Activated T-helper 17 cell treated with anti-CD3 and anti-CD28 coated beads, Interleukin-2, amount 50 U/mL, for 72 hours (primary cell): ENCODE measurements at places on chromosomes 1 and 21.

GRCh38 chr1:178263341-178263740, 169.4 kb downstream of the RASAL2 start:
- ATAC-seq, result no peak

GRCh38 chr1:220770245-220770913, 16.3 kb upstream of the MTARC1 start:
- ATAC-seq, result no peak

DNA sequence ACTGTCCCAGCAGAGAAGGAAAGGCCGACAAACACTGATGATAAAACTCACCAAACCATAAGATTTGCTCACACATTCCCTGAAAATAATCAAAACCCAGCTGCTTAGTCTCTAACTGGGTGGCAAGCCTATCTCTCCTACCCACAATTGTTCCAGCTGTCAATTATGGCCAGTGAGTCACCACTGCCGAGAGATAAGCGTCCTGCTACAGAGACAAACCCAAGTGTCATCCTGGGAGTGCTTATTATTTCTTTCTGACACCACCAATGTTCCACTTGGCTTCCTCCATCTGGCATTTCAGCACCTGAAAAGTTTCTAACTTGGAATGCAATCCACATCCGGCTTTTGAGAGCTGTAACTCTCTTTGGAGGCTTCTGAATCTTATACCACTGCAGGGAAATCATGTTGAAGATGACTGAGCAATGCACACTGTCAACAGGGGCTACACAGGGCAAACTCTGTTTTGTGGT, 51.5 kb upstream of the VAV3 start:
- peak; percentile 93 for ATAC-seq

DNA sequence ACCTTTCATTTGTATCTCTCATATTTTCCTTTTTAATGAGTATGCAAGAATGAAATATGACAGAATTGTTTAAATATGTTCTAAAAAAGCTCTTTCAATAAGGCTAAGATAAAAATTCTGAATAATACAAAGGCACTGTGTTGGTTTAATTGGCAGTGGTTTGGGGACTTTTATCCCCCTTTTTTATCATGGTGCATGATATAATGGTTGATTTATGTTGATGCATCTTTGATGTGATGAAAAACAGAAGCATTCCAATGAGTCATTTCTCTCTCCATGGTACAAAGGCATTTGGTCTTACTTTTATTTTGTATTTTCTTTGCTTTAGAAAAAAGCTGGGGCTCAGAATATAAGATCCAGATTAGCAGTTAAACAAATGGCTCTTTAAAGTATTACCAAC, 127.2 kb upstream of the GREM2 start:
- no peak for ATAC-seq

DNA sequence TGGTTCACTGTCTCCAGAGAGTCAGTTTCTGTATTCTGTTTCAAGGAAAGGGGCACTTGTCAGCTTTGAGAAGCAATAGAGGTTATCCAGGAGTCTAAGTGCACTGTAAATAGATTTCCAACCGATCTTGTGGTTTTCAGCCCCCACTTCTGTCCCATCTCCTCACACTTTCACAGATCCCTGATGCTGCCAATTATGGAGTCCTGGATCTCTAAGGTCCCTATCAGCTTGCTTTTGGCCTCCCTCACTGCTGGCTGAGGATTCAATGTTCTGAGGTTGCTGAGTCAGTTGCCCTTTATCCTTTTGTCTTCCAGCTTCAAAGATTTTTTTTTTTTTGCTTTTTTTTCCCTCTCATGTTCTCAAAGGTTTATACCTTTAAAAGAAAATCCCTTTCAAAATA, 98.4 kb downstream of the DIRAS3 start:
- no peak for ATAC-seq

GRCh38 chr1:34780528-34780927, 486 bp upstream of the GJB3 start:
- no peak for ATAC-seq

- peak; percentile 91 for ATAC-seq
Measured at GRCh38 chr1:84944767-84945486, 51.9 kb upstream of the LPAR3 start.

DNA sequence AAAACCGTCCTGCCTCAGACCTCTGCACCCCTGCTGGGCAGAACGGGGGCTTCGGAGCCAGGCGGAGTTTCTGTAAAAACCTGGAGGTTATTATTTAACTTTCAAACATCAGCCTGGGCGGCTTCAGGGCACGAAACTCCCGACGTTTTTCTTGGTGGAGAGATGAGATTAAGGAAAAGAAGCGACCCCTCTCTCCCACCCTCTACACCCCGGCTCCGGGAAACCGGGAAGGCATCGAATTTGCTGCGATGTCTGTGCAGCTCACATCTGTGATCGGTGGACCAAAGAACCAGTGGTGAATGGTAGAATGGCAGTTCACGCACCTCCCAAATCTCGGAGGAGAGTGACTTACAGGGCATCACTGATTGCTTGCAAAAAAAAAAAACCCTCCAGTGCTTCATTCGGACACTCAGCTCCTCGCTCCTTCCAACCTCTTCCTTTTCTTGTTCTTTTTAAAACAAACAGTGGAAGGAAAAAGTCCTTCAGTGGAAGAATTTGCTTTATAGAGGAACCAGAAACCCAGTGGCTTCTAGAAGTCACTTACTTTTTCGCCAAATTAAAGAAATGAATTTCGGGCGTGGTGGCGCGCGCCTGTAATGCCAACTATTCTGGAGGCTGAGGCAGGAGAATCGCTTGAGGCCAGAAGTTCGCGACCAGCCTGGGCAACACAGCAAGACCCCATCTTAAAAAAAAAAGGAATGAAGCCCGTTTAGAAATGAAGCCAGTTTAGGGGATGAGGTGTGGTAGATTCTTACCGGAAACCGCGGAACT, 884 bp downstream of the PHACTR4 start:
- ATAC-seq, result peak; percentile 25
